Inflammatory macrophage treated with lipopolysaccharide for 4 hours (primary cell): ENCODE measurements at places on chromosomes 1 and 21.
A peak's percentile ranks its signal among the peaks of the same experiment; 100 is the strongest.

- DNase-seq, result no peak
Observed at GRCh38 chr1:203169770-203170520, 5.7 kb downstream of the MYBPH start.

DNA sequence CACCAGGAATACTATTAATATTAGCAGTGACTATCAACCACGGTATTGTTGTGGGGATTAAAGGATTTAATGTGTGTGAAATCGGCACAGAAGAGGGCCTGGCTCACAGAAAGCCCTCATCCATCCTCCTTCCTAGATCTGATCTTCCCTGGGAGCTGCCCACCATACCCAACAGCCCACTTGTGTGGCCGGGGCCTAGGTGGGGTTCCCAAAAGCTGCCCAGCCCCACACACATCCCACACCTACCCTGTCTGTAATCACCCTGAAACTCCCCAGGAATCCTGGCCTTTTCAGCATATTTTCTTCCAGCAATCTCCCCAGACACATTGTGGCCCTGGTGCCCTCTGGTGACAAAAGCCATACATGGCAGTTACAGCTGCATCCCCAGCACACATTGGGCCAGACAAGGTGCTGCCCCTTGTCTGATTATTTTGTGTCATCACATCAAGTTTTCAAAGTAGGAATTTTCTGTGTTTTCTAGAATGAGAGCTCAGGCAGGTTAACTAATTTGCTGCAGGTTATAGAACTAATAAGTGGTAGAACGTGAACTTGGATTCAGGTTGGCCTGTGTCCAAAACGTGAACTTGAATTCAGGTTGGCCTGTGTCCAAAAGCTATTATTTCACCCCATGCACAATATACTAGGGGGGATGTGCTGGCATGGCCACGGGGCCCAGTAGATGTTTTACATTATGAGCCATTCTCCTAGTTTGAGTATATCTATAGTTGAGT is 5.3 kb upstream of the SLC6A9 start:
- peak; percentile 67 for DNase-seq

DNA sequence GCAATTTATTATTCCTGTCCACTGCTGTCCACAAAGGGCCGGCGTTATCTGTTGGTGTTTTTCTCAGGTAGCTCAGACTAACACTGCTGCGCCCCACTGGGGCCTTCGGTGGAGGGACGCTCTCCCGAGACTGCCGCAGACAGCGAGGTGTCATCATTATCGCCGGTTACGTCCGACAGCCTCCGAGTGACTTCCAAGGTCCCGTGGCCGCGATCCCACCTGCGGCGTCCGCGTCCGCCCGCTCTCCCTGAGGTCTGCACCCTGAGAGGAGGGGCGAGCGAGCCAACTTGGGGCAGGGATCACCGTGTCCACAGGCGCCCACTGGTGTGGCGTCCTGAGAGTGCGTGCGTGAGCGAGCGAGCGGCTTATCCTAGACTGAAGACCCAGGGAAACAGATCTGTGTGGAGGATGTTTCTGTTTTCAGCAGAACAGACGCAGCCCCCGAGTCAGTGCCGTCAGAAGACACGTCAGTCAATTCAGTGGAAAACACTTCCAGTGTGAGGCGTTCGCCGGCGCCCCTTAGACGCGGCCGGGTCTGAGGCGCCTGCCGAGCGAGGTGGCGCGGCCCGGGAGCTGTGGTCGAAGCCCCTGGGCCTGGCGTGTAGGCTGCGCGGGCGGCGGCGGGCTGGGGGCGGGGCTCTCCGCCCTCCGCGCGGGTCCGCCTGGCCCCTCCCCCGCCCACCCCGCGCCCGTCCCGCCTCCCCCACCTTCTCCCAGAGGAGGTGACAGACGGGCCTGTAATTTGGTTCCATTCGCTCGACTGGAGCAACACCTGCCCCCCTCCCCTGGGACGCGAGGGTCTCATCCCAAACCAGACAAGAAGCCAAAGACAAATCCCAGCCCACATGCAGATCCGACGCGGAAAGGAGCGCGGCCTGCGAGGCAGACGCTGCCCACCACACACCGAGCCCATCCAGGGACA is 12.6 kb downstream of the NHLH2 start:
- DNase-seq, result no peak

- DNase-seq, result no peak
Observed at GRCh38 chr1:232650418-232650817, 20.5 kb upstream of the SIPA1L2 start.

DNA sequence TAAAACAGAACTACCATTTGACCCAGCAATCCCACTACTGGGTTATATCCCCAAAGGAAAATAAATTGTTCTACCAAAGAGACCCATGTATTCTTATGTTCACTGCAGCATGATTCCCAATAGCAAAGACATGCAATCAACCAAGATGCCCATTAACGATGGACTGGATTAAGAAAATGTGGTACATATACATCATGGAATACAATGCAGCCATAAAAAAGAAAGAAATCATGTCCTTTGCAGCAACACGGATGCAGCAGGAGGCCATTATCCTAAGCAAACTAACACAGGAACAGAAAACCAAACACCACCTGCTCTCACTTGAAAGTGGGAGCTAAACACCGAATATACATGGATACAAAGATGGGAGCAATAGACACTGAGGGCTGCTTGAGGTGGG is 44.2 kb downstream of the SLC35D1 start:
- no peak for DNase-seq

DNA sequence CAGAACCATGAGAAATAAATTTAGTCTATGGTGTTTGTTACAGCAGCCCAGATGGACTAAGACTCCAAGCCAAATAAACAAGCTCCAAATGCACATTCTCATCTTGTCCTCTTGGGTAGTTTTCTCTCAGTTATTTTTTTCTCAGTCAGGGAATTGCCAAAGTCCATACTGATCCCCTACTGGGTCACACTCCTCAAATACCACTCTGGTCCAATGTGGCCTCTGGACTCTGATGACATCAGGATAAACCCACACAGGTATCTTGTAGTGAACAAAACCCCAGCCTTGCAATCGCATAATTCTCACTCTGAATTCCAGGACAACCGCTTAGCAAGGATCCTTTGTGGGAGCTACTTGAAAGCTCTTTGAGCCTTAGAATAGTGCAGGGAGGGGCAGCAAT is 248.4 kb upstream of the JUN start:
- DNase-seq, result no peak

DNA sequence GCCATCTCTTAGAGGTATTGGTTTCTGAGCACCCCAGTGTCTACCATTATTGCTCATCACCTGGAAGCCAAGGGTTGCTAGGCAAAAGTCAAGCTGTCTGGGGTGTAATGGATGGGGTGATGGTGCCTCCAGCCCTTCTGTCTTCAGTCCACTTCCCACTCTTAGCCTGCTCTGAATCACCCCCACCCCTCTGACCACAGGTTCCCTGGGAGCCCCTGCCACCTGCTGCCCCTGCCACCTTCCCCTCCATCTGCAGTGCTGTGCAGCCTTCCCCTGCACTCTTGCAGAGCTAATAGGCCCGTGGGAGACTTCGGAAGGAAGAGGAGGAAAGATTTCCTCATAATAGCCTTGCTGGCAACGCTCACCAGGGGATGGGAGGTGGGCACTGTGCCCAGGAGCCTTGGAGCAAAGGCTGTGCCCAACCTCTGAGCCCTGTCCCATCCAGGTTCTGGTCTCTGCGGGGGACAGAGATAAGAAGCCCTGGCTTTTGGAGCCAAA is 35.5 kb downstream of the CAPN2 start:
- DNase-seq, result no peak

- no peak for DNase-seq
Observed at GRCh38 chr1:180691322-180691913, 59.6 kb downstream of the XPR1 start.

DNA sequence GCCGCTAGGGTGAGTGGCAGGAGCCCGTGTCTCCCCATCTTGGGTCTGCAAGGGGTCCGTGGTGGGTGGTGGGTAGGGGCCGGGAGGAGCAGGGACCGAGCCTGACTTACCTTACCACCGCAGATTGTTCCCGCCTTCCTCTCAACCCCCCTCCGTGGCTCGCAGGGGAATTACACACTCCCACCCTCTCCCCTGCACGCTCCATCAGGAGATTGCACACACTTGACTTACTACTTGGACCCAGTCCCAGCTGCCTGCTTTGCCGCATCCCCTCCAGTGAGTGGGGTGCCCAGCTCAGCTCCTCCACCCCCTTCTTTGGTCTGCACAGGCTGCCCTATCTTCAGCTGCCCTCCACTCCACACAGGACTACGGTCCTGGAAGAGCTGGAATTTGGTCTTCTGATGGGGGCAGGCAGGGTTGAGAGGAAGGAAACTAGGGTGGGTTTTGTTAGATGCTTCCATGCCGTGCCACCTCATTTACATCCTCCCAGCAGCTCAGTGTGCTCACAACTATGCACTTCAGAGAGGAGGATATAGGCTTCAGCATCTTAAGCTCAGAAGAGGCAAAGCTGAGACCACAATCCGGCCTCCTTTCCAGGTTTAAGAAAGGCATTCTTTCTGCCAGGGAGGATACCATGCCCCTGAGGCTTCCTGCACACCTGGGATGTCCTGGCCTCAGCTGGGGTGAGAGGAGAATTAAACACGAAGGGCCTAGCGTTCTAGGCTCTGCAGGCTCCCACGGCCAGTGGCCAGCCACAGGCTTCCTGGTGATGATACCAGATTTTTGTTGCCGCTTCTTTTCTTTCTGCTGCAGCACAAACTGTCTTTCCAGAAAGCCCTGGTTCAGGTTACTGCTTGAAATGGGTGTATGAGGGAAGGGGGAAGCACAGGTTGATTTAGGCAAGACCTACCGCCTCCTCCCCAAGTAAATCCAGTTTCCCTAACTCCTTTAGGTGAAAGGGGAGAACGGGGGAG is 2.3 kb downstream of the KCNC4 start:
- DNase-seq, result no peak

DNA sequence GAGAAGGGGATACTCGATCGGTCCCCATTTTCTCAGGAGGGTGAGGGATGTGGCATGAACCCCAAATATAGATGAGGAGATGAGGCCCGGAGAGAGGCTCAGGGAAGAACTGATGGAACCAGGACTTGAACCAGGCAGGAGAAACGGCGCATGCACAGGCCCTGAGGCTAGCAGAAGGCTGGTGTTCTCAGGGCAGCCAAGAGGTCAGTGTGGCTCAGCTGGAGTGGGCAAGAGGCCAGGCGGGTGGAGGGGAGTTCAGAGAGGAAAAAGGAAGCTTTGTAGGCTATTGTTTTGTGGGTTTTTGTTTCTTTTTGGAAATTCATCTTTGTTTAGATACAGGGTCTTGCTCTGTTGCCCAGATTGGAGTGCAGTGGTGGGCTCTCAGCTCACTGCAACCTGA is 122.0 kb downstream of the LACTBL1 start:
- DNase-seq, result no peak
